Smooth muscle cell of trachea (primary cell): ENCODE measurements at places on chromosomes 11 and 22. TPM values are rescaled to one million over a fixed set of nuclear protein-coding genes. Genes with fewer than 3 reads are reported as not detected.

The DDI1 gene
- total RNA-seq, result not detected in 2 replicates

The CLCF1 gene
- 3.1 TPM in 2 replicates for total RNA-seq

The SAA1 gene
- not detected in 2 replicates for total RNA-seq

The SLC15A3 gene
- 4.8 and 26.3 TPM in 2 replicates for total RNA-seq

The DNAL4 gene
- total RNA-seq, result 15.9 and 19.4 TPM in 2 replicates

The SLC17A6 gene
- total RNA-seq, result not detected in 2 replicates

The HEPN1 gene
- total RNA-seq, result not detected in 2 replicates

The TEX54 gene
- total RNA-seq, result not detected in 2 replicates

The PLCB3 gene
- 46.4 and 54.9 TPM in 2 replicates for total RNA-seq

The RIN1 gene
- total RNA-seq, result 44.8 and 54.4 TPM in 2 replicates

The CREB3L1 gene
- total RNA-seq, result 42.3 and 56.1 TPM in 2 replicates

The NPTXR gene
- total RNA-seq, result 0.29 and 2.8 TPM in 2 replicates

The RAB39A gene
- not detected in 2 replicates for total RNA-seq

The SYT8 gene
- total RNA-seq, result not detected in 2 replicates

The ANGPTL5 gene
- total RNA-seq, result 0.66 and 1.3 TPM in 2 replicates

The ACR gene
- not detected in 2 replicates for total RNA-seq

The ETS1 gene
- 46.5 and 48.0 TPM in 2 replicates for total RNA-seq

The CBX6 gene
- 51.5 and 92.3 TPM in 2 replicates for total RNA-seq

The BARX2 gene
- total RNA-seq, result not detected in 2 replicates

The ART1 gene
- total RNA-seq, result not detected in 2 replicates

The AQP11 gene
- total RNA-seq, result 2.0 and 18.7 TPM in 2 replicates

The APOL4 gene
- total RNA-seq, result 1.3 and 3.9 TPM in 2 replicates

The HPS4 gene
- 30.6 and 36.1 TPM in 2 replicates for total RNA-seq

The APOA4 gene
- not detected in 2 replicates for total RNA-seq

The OR51B4 gene
- not detected in 2 replicates for total RNA-seq

The PLAAT5 gene
- 0.17 TPM in 1 of 2 replicates, not detected in the other for total RNA-seq

The KDM4D gene
- 0.66 and 1.2 TPM in 2 replicates for total RNA-seq

The LRRC4C gene
- 0.15 and 0.17 TPM in 2 replicates for total RNA-seq

The RIBC2 gene
- under 0.01 and 1.2 TPM in 2 replicates for total RNA-seq

The SCGB2A2 gene
- not detected in 2 replicates for total RNA-seq

The DEFB131B gene
- total RNA-seq, result not detected in 2 replicates

The WNT11 gene
- total RNA-seq, result under 0.01 and 0.50 TPM in 2 replicates

The PCF11 gene
- total RNA-seq, result 29.6 and 44.1 TPM in 2 replicates

The PARVG gene
- 0.17 TPM in 1 of 2 replicates, not detected in the other for total RNA-seq

The GVQW3 gene
- 1.8 and 3.8 TPM in 2 replicates for total RNA-seq

The HBB gene
- not detected in 2 replicates for total RNA-seq
